ENCODE measurements at places on chromosomes 2 and 18. TPM values are rescaled to one million over a fixed set of nuclear protein-coding genes. Genes with fewer than 3 reads are reported as not detected.

DNA sequence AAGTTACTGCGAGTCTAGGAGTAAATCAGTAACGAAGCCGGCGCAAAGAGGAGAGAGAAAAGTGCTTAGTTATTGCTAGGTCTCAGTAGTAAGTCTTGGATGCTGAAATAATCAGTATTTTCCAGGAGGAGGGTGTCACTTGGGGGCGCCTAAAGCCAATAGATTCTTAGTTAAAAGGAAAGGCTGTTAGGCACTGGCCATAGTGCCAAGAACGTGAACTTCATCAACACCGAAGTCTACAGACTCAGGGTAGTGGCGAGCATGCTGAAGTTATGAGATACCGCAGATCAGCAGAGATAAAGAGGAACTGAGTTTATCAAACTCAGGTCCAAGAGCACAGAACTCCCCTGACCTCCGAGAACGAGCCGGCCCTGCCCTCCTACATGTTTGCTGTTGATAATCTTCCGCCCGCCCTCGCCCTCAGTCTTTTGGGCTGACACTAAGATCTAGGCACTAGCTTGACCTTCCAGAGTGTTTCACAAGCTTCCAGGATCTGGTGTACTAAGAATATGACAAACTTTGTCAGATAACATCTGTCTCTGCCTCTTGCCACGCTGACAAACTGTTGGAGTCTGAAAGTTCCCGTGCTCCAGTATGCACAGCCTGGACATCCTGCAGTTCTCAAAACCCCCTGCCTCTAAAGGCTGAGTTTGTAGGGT is 49.2 kb downstream of the CYB5A start:
- peak; percentile 6 for DNase-seq

DNA sequence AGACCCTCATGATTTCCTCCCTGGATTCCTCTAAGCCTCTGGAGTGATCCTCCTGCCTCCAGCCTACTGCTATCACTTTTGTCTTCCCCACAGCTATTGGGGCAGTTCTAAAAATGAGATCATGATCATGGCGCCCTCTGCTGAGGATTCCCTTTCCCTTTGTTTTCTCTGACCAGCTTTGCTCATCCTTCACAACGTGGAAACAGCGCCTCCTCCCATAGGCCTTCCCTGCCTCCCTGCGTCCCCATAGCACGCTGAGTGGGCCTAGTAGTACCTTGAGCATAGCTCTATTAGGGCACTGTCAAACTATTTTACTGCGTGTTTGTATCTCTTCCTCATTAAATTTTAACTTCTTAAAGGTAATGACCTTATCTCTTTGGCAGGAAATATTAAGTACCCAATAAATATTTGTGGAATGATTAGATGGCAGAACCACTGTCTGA is 207.0 kb upstream of the FANCL start:
- peak; percentile 84 for DNase-seq

GRCh38 chr2:202109139-202109736 is 36.2 kb downstream of the KIAA2012 start:
- no peak for DNase-seq

DNA sequence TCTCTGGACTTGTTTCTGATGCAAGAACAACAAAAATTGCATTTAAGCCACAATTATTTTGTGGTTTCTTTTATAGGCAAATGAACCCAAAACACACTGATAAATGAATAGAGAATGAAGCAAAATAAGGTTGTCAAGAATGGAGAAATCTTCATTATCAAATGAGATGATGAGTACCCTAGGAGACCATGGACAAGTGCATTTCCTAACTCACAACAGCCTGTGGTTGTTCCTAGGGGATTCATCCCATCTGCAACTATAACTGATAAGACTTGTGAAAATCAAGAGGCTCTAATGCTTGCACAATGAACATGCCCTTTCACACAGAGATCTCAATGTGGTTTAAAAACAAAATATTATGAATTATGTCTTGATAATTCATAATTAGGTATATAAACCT is 159.9 kb downstream of the PDE1A start:
- no peak for DNase-seq

DNA sequence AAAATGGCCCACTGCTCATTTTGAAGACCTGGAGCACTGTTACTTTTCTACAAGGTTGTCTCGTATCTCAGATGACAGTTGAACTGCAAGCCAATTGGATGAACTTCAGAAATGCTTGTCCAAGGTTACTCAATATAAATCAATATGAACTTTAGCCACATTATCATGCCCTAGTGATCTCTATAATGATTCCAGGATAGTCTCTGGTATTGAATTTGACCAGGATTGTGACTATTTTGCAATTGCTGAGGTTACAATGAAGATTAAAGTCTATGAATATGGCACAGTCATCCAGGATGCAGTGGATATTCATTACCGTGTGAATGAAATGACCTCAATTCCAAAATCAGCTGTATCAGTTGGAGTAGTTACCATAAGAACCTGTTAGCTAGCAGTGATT is 196.0 kb upstream of the RAB12 start:
- no peak for DNase-seq

DNA sequence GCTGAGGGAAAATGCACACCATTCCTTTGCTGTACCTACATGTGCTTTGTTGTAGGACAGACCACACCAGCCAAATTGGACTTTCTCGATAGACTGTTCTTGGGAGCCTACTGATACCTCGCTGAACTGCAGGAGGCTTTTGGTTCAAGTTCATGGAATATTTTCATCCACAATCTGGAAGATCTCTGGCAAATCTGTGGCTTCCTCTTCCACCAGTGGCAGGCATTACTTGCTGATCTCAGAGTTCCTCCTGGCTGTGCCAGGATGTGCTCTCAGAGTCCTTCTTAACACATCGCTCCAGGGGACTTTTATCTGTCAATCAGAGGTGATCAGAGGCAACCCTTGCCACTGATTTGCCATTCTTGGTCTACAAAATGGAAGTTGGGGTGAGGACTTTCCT is 87.7 kb downstream of the PTGR3 start:
- no peak for DNase-seq

DNA sequence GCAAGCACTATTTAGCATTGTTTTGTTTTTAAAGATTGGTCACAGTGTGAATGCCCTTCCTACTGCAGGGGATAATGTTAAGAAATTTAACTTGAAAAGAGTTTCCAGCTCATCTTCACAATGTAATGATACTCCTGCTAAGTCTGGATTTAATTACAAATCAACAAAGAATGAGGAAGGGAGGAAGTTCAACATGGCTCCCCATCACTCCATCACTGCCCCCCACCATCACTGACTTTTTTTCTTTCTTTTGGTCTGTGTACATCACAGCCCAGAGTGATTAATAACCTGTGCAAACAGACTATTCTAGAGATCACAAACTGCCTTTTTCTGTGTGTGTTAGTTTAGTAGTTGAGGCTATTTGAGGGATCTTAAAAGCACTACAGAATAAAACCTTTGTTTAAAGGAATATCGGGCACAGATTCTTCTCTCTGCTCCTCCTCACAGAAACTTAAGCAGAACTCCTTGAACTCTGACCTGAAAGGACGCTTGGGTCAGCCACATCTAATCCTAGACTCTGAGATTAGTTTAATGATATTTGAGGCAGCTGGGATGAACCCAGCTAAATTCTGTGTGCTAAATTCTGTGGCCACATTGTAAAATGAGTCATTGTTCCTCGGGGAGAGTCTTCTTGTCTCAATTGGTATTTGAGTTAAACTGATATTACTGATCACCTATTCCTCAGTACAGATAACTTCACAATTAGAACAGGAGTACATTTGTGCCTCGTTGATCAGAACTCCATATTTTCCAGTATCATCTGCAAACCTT is 47.8 kb downstream of the SATB2 start:
- peak; percentile 6 for DNase-seq

DNA sequence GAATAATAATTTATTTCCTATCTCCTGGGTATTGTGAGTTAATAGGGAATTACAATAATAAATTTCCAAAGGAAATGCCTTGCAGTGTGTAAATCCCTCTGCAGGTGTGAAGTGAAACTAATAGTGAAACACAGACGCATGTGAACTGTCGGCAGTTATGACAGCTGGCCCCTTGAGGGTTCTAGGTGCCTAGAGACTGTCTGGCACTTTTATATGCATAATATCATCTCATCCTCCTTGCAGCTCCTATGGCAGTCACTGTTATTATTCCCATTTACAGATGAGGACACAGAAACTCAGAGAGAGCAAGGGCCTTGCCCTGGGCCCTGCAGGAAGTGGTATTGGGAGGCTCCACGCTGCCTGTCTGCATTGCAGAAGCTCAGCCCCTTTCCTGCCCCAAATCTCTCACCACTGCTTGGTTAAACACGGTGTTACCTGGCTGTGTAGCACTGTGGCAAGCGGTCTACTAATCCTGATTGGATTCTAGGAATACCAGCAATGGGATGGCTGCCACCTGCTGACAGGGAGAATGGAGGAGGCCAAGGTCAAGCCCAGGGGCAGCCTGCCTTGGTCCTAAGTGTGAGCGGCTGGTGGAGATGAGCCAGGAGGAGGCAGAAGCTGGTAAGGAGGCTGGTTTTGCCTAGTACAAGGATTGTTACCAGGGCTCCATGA is 32.8 kb upstream of the ACKR3 start:
- DNase-seq, result no peak

DNA sequence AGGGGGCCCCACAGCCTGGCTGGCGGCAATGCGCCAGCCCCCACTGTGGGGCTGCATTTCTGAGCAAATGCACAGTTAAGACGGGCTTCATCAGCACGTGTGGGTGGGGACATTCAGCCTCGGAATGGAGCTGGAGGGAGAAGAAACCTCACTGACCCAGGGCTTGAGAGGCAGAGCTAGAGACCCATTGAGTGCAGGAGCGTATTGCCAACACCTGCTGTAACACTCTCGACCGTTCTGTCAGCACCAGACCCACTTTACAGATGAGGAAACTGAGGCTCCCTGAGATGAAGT is 200.9 kb upstream of the RAB6C start:
- DNase-seq, result no peak

DNA sequence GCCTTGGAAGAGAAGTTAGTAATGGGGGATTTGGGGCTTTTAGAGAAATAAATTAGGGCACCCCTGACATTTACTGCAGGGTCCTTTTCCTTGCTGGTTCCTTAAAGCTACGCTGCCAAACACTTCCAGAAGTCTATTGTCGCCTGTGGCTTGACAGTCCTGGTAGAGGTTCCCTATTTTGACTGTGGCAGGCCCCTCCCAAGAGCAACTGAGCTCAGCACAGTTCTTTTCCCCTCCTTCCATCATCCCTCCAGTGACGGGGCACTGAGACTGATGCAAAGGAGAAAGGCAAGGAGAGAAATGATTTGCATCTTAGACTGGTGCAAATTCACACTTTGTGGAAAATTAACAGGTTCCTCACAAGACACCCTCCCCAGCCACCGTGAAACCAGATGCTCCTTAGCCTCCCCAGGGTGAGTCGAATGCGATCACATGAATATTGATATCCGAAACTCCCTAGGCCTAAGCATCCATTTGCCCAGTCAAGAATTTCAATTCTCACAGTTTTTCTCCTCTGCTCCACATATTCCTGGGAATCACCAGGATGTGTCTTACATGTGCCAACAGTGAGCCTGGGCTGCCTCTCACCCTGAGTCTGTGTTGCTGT is 45.4 kb downstream of the RABL2A start:
- DNase-seq, result no peak

GRCh38 chr18:7105268-7105667 is 12.3 kb downstream of the LAMA1 start:
- DNase-seq, result no peak

- DNase-seq, result peak; percentile 21
Observed at GRCh38 chr2:64606479-64607363, 47.0 kb downstream of the SERTAD2 start.

- peak; percentile 44 for DNase-seq
Observed at GRCh38 chr2:98839292-98839691, 96.7 kb downstream of the CRACDL start.

- DNase-seq, result peak; percentile 63
Observed at GRCh38 chr2:181955010-181955409, 30.6 kb upstream of the PPP1R1C start.

DNA sequence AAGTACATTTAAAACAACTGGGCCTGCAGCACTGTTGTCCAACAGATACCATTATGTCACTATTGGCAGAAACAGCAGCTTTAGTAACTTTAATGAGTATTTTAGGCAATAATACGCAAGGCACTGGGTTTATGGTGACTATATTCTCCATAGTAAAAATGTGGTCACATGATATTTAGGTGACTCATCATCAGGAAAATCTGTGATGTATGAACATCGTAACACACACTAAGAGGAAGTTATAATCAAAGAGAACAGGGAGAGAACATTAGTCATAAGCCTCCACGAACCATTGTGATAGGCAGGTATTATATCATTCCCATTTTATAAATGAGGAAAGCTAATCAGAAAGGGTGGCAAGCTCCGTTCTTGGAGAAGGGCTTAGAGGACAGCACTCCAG is 36.9 kb downstream of the RAPH1 start:
- DNase-seq, result peak; percentile 82

- DNase-seq, result no peak
Observed at GRCh38 chr2:226333388-226333787, 466.2 kb downstream of the IRS1 start.

GRCh38 chr2:68913359-68913758 is 39.3 kb downstream of the GKN2 start:
- DNase-seq, result no peak

- DNase-seq, result peak; percentile 60
Observed at GRCh38 chr18:67104700-67105284, 411.7 kb downstream of the DSEL start.

GRCh38 chr2:177921726-177922125 is 150.9 kb downstream of the PDE11A start:
- DNase-seq, result no peak

Gene TMEM182
- 8.3 TPM for total RNA-seq

Gene RIT2
- total RNA-seq, result not detected

Gene MSTN
- total RNA-seq, result 0.03 TPM

Gene BMP10
- not detected for total RNA-seq

Gene CEBPZOS
- total RNA-seq, result 17.6 TPM

Gene R3HDM1
- 12.4 TPM for total RNA-seq

Gene LINC00305
- not detected for total RNA-seq

Gene AQP12A
- not detected for total RNA-seq

Gene HRH4
- not detected for total RNA-seq

Gene WNT10A
- 0.20 TPM for total RNA-seq

Measured in HT1080 (cell line).